DMS79 (cell line): ENCODE measurements at places on chromosomes 11 and 22.

DNA sequence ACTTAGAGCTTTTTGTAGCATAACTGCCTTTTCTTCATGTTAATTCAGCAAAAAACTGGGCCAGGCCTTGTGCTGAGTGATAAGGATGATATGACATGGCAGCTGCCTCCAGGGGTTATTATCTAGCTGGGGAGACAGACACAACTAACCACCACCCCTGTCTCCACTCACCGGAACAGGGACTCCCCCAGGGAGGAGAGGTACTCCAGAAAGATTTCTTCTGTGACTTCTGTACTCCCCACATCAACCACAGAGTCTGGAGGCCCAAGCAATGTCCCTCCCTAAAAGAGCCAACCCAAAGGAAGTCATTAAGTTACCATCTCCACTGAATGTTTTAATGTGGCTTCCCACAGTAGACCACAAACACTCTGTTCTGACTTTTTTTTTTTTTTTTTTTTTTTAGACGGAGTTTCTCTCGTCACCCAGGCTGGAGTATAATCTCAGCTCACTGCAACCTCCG, 14.3 kb upstream of the PMM1 start:
- DNase-seq = no peak

DNA sequence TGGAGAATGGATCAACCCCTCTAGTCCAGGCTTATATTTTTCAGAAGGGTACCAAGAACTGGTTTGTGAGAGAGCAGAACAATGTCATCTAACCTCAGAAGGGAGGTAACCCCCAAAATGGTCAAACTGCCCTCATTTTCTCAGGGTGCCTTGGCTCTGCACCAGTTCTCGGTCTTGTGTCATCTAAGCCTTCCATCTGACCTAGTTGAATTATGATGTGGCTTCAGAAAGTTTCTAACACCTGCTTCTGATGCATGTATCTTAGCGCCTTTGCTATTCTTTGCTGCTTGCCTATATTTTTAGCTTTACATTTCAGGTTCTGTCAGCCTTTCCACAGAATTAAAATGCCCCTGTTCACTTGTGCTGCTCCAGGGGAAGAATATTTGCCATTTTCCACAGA, 91.7 kb upstream of the E2F8 start:
- DNase-seq = no peak

GRCh38 chr11:116925050-116925449, 87.6 kb upstream of the APOA1 start:
- no peak for DNase-seq

- DNase-seq = no peak
Observed at GRCh38 chr22:31259798-31260473, 32.4 kb downstream of the PIK3IP1 start.

DNA sequence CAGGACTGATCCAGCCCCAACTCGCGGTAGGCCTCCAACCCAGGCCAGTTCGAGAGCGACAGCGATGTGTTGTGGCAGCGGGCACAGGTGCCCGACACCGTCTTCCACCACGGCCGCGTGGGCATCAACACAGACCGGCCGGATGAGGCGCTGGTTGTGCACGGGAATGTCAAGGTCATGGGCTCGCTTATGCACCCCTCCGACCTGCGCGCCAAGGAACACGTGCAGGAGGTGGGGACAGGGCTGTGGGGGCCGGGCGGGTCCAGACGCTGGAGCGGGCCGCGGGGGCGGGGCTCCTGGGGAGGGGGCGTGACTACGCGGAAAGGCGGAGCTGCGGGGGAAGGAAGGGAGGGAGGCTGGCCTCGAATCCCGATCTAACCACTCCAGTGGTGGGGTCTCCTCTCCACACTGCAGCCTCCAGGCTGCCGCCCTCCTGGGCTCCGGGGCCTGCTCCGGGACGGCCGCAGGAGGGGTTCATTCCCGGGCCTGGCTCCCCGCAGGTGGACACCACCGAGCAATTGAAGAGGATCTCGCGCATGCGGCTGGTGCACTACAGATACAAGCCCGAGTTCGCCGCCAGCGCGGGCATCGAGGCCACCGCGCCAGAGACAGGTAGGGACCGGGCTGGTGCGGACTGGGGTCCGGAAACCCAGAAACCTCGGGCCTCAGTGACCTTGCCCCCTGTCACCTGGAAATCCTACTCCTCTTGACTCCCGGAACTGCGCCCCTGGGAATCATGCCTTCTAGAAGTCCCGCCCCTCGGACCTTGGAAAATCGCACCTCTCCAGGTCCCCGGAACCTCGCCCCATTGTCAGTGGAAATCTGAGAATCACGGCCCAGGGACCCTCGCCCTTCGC, 14.9 kb downstream of the TMEM258 start:
- no peak for DNase-seq

DNA sequence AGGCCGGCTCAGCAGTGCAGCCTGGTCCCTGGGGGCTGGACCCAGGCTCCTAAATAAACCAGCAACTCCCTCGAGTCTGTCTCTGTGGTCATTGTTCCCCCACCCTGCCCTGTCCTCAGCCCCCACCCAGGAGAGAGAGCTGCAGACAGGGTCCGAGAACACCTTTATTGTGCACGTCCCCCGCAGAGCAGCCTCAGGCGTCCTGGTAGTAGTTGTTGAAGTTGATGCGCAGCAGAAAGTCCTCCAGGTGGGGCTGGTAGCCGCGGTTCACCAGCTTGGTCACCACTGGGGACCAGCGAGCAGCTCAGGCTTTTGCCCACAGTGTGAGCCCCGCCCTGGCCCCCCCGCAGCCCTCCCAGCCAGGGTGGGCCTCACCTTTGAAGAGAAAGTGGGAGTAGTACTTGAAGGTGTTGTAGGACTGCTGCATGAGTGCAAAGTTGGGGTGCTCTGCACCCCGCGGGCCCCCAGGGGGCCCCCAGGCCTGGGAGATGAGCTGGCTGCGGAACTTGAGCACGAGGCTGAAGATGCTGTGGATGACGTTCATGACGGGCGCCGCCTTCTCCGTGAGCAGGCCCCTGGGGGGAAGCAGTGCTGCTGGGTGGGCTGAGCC, 16.8 kb downstream of the SELENOO start:
- DNase-seq = no peak

- DNase-seq = no peak
Observed at GRCh38 chr11:75194147-75194546, 43.2 kb downstream of the SLCO2B1 start.

GRCh38 chr11:129418039-129418438, 42.4 kb downstream of the BARX2 start:
- no peak for DNase-seq

DNA sequence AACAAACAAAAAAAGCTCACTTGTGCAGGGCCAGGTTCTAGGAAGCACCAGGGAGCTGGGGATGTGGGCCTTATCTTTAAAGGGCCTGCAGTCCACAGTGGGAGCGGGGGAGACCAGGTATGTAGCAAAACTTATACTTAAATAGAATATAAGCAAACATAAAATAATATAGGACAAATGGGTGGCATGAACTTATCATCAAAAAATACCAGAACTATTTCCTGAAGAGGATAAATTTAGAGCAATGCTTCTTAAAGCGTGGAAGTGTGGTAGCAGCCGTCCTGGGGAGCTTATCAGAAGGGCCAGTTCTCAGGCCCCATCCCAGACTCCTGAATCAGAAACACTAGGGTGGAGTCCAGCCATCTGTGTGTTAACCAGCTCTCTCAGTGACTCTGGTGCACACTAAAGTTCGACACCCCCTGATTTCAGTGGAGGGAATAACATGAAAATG, 9.3 kb downstream of the VPS26B start:
- no peak for DNase-seq

- DNase-seq = no peak
Observed at GRCh38 chr22:29108137-29108536, 35.3 kb downstream of the KREMEN1 start.

DNA sequence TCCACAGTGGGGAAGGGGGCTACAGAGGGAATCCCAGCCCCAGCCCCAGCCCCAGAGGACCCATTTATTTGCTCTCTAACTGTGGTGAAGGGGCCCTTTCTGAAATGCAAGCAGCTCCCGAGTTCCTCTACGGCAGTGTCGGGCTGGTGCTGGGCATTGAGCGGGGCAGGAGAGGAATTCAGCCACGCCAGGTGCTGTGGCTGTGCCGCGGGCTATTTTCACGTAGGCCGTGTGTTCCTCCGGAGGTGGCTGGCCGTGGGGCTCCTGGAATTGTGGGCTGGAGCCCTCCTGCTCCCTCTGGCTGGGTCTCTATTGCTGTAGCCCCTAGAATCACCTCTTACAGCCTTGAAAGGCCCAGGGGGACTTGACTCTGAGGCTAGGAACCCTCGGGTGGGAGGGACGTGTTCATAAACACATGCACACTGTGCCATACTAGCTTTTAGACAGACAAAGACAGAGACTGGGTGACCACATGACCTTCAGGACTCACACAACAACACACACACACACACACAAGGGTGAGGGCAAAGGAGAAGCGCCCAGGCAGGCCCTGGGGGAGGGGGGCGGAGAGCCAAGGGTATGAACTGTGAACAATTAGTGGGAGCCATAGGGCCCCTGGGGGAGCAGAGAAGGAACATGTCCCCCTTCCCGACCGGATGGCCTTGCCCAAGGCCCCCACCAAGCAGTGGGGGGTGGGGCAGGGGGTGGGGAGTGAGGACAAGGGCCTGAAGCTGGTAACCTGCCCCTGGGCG, 48.4 kb upstream of the SYT7 start:
- no peak for DNase-seq

DNA sequence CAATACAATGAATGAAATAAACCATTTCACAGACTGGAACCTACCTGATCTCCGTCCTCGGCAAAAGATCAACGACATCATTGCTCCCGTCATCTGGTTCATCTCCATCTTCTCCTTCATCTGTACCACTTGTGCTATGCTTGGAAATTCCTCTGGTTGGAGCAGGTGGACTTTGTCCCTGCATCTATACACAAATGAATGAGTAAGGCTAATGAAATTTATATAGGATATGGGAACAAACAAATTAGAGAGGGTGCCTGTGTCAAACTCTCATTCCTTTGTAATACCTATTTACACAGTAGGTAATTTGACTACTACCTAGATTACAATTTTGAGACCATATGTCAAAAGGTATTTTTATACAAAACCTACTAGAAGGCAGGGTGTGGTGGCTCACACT, 59.4 kb downstream of the F2 start:
- DNase-seq = no peak

DNA sequence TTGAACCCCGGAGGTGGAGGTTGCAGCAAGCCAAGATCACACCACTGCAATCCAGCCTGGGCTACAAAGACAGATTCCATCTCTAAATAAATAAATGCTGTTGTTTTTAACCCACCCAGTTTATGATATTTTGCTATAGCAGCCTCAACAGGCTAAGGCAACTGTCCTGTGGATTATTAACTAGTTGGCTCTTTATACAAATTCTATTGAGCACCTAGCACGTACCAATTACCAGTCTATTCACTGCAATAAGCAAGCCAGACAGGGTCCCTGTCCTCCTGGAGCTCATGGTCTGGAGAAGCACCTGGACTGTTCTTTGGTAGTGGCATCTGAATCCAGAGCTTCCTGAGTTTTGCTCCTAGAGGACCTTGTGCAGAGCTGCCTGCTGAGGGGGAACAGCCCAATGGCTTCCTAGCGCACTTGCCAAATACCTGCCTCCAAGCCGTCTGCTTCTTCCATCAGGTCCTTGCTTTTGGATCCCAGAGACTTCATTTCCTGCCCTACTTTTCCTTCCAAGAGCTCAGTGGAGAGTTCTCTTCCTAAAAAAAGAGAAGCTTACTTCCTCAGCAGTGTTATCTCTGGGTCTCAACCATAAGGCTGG, 49.9 kb upstream of the MICAL2 start:
- DNase-seq = no peak

GRCh38 chr22:50526834-50527801, 1.7 kb upstream of the SCO2 start:
- no peak for DNase-seq

DNA sequence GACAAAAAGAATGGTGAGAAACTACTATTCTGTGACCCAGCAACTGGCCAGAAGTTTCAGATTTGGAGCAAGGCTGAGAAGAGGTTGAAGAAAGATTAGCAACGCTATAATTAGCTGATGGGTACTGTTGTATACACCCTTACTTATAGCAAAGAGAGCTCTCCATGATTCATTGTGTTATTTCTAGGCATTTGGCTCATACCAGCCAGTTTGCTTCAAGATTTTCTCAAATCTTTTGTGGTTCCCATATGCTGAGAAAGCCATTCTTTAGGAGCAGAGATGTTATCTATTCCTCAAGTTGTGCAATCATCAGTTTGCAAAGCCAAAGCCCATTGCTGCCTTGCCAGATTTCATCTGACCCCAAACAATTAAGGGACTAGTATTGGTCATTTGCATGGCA, 179.4 kb downstream of the ETS1 start:
- no peak for DNase-seq

GRCh38 chr22:42919199-42919598, 62.1 kb upstream of the ARFGAP3 start:
- no peak for DNase-seq

- DNase-seq = no peak
Observed at GRCh38 chr11:100706179-100706578, 19.1 kb downstream of the ARHGAP42 start.

- no peak for DNase-seq
Observed at GRCh38 chr11:45772449-45772774, 32.5 kb upstream of the SLC35C1 start.

DNA sequence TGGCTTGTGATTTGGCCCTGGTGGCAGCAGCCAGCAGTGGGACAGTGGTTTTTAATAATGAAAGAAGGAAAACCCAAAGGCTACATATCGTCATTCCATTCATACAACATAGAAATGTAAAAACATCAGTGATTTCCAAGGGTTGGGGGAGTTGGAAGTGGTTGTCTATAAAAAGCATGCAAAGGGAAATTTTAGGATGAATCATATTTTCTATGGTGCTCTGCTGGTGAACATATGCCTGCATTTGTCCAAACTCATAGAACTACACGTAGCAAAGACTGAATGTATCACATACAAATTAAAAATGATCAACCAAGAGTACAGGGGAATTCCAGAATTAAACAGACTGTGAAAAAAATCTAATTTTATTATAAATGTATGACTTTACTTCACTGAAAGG, 11.1 kb downstream of the OR5B3 start:
- DNase-seq = no peak
